ENCODE measurements at places on chromosomes 7 and 10.

DNA sequence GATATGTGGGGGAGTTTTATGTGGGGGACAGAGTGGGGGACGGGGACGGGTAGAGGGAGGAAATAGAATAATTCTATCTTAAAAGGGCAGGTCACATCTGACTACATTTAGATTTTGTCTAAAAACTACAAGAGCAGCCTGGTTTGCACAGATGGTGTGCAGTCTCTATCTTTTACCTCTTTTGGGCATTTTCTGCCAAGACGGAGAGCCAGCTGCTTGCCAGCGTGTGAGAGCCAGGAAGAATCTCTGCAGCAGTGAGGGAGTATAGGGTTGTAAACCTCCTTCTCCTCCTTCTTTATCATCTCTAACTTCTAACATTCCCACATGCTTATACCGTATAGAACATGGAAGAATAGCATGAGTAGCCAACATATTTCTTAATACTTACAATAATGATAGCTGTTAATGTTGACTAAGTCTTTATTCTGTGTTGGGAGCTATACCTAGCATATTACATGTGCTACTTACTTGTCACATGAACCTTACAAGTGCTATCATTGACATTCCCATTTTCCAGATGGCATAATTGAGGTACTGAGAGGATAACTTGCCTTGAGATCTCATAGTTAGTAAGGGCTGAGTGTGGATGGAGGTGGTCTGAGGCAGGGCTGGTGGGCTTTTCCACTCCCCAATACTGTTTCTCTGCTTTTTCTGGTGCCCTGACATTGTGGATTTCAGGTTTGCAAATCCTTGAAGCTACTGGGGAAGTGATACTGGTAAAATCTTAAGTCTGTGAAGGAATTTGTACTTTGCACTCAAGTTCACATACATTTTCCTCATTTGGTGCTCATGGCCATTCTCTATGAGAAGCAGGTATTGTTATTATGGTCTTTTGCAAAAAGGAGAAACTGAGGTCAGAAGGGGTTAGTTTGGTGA lies 1.1 kb downstream of the ENTPD1 start:
- DNase-seq = no peak

- no peak for DNase-seq
These were observed 56.7 kb downstream of the PIP4K2A start for GRCh38 chr10:22657566-22658225.

- DNase-seq = no peak
These were observed 7.4 kb downstream of the PITRM1 start for GRCh38 chr10:3165196-3165595.

GRCh38 chr10:108203905-108204527 lies 1039.5 kb upstream of the SORCS1 start:
- no peak for DNase-seq

DNA sequence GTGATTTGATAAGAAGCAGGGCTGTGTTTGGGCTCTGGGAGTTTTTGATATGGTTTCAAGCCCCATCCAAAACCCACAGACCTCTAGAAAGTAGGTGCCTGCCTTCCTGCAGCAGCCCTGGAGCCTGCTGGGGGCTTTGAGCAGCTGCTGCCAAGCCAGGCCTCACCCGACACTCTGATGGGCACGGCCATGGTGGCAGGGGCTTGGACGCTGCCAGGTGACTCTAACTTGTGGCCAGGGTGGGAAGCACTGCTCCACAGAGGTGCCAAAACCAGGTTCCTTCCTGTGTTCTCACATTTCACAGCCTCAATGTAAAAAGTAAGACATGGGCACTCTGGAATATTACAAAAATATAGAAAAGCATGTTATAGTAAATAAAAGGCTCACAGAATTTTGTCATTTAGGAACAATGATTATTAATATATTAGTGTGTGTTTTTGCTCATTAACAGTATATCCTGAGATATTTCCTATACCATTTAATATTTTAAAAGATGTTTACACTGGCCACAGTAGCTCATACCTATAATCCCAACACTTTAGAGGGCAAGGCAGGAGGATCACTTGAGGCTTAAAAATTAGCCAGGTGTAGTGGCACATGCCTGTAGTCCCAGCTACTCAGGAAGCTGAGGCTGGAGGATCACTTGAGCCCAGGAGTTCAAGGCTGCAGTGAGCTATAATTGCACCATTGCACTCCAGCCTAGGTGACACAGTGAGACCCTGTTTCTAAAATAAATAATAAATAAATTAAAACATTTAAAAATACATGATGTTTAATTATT lies 95.1 kb downstream of the EGFR start:
- no peak for DNase-seq

GRCh38 chr10:6423004-6423403 lies 157.1 kb downstream of the PRKCQ start:
- DNase-seq = no peak

- DNase-seq = no peak
These were observed 34.8 kb upstream of the JAKMIP3 start for GRCh38 chr10:132030898-132031463.

DNA sequence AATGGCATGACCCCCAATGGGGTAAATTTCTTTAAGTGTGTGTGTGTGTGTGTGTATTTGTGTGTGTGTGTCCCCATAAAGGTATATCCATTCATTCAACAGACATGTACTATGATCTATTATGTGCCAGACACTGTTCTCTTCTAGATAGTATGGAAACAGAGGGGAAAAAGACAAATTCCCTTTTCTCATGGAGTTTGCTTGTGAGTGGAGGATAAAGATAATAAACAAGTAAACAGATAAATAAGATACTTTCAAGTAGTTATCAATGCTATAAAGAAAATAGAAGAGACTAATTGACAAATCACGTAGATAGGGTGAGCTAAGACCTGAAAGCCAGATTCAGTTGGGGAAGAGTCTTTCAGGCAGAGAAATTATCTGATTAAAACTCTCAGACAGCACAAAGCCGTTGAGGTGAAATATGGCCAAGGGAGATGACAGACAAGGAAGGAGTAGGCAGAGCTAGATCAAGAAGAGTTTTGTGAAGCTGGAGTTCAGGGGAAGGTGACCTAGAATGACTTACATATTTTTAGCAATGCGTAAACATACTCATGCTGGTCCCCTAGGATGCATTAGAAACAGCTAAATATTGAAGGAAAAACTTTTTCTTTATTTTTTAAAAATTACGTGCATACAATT lies 45.2 kb upstream of the DMTF1 start:
- no peak for DNase-seq
